ENCODE measurements at places on chromosomes 6 and 20.

GRCh38 chr6:1608222-1609040, 1.3 kb upstream of the FOXC1 start:
- no peak for DNase-seq

- no peak for DNase-seq
These were observed at the start of gene WFDC12 for GRCh38 chr20:45124365-45124764. WFDC12 (minus strand) TSS chr20:45124465; CDS start chr20:45124447, 18 bp downstream.

GRCh38 chr6:79718509-79719247, 87.5 kb downstream of the SH3BGRL2 start:
- DNase-seq = no peak

DNA sequence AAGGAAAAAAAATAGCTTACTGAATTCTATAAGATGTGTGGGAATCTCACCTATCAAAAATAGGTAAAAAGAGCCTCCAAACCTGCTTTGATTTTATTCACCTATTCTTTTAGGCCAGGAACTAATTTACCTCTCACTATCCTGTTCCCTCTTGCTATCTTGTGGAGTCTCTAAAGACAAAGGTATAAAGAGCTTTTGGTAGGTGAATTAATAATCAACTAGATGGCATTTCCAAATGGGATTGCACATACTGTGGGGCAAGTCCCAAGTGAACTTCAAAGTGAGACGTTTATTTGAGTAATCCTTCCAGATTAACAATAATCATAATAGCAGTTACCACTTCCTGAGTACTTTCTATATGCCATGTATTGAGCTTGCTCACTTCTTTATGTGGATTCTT, 2.8 kb downstream of the FAM8A1 start:
- no peak for DNase-seq

DNA sequence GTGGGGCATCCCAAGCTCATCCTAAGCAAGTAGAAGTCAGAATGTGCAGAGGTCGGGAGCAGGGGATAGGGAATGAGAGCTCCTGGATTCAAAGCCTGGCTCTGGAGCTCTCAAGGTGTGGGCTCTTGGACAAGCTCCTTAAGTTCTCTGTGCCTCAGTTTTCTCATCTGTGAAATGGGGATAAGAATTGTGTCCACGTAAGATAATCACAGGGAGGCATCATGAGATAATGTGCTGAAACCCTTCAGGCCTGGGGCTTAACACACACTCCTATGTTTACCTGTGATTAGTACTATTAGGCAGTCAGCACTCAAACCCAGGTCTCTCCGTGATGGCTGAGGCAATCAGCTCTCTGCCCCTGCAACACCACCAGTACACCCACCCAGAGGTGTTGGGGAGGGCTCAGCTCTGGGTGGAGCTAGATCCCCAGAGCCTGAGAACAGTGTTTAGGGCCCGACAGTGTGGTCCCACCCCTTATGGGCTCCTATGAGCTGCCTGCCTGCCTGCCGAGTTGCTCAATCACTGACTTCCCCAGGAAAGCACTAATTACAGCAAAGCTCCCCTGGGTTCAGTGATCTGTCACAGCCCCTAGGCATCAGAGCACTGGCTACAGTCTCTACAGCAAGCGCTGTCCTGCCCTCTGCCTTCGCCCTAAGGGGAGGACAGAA, 6.3 kb upstream of the SIRPA start:
- DNase-seq = no peak

- DNase-seq = no peak
These were observed 20.1 kb downstream of the C6orf141 start for GRCh38 chr6:49570474-49571079.

DNA sequence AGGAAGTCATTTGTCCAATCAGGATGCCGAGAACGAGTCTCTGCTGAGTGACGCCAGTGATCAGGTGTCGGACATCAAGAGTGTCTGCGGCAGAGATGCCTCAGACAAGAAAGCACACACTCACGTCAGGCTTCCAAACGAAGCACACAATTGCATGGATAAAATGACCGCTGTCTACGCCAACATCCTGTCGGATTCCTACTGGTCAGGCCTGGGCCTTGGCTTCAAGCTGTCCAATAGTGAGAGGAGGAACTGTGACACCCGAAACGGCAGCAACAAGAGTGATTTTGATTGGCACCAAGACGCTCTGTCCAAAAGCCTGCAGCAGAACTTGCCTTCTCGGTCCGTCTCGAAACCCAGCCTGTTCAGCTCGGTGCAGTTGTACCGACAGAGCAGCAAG, 281.5 kb downstream of the TSHZ2 start:
- DNase-seq = no peak

- no peak for DNase-seq
These were observed 151.6 kb downstream of the SYNDIG1 start for GRCh38 chr20:24620937-24621519.
